ENCODE measurements at places on chromosomes 11 and 22.

- DNase-seq = peak; percentile 73
Measured at GRCh38 chr11:114821621-114822412, 143.5 kb downstream of the NXPE2 start.

- DNase-seq = no peak
Measured at GRCh38 chr11:10307022-10307399, 2.1 kb downstream of the ADM start.

DNA sequence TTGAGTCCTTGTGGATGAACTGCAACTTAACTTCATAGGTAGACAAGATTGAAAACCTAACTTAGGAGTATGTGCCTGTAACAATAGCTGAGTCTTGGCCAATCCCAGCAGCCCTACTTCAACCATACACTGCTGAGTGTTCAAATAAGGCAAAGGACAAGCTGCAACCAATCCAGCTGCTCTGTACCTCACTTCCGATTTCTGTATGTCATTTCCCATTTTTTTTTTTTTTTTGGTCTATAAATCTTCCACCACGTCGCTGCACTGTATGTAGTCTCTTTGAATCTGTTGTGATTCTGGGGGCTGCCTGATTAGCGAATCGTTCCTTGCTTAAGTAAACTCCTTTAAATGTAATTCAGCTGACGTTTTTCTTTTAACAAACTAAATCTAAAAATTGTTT is 35.4 kb upstream of the FLI1 start:
- DNase-seq = no peak

DNA sequence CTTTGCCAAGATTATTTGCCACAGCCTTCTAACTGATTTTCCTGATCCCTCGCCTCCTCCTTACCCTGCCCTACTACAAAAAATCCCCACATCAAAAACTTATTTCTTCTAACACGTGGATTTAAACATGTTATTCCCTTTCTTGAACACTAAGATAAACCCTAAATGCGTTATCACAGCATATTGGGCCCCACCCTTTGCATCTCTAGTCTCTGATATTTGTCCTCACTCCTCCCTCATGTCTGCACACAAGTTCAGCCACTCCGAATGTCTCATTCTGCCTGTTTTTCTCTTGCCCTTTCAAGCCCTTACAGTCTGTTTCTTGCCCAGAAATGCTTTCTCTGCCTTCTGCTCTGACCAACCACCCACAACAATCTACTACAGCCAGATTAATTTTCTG is 10.6 kb upstream of the ACER3 start:
- DNase-seq = no peak

- no peak for DNase-seq
Measured at GRCh38 chr22:48880749-48881148, 946.9 kb downstream of the BRD1 start.

- DNase-seq = no peak
Measured at GRCh38 chr11:10762185-10762584, 11.1 kb downstream of the CTR9 start.

DNA sequence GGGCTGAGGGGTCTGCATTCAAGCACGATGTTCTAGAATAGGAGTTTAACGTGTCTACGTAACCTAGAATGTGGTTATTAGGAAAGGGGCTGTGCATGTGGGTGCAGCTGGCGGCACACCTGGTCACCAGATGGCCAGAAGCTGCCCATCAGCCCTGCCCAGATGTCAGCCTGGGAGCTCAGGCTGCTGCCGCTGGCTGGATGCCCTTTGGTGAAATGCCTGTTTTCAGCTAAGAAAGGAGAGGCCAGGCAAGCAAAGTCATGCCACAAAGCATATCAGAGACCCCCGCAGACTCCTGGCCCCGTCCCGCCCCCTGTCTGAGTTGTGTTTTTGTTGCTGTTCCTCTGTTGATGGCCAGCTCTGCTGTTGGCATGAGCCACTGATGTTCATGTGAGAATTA is 11.3 kb upstream of the ADORA2A start:
- DNase-seq = no peak

GRCh38 chr11:46951864-46952263 is 15.3 kb downstream of the CSTPP1 start:
- no peak for DNase-seq

DNA sequence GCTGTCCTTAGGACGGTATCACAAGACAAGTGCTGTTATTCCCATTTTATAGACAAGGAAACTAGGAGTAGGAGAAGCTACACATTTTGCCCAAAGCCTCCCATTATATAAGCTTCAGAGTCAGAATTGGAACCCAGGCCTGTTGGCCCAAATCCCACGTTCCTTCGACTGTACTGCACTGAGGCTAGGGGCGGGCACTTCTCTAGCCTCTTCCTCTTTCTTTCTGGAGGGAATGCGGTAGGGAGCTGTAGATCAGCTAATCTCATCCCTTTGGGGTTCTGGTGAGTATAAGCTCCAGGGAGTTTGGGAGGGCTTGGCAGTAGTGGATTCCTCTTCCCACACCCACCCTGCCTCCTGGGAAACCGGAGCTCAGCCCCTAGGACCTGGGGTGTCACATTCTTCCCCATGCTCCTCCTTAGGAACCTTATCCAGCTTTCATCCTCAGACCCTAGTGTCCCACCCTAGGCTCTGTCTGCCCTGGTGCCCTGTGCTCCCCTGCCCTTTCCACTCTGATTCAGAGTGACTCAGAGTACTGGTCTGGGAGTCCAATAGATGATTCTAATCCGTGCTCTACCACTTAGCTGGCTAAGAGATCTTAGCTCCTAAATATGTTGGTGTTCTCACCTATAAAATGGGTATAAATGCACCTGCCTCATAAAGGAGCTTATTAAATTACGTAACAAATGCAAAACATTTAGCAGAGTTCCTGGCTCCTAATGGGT is 29.3 kb downstream of the PHLDB1 start:
- DNase-seq = no peak

GRCh38 chr11:102868339-102868738 is 6.4 kb downstream of the MMP12 start:
- DNase-seq = no peak

DNA sequence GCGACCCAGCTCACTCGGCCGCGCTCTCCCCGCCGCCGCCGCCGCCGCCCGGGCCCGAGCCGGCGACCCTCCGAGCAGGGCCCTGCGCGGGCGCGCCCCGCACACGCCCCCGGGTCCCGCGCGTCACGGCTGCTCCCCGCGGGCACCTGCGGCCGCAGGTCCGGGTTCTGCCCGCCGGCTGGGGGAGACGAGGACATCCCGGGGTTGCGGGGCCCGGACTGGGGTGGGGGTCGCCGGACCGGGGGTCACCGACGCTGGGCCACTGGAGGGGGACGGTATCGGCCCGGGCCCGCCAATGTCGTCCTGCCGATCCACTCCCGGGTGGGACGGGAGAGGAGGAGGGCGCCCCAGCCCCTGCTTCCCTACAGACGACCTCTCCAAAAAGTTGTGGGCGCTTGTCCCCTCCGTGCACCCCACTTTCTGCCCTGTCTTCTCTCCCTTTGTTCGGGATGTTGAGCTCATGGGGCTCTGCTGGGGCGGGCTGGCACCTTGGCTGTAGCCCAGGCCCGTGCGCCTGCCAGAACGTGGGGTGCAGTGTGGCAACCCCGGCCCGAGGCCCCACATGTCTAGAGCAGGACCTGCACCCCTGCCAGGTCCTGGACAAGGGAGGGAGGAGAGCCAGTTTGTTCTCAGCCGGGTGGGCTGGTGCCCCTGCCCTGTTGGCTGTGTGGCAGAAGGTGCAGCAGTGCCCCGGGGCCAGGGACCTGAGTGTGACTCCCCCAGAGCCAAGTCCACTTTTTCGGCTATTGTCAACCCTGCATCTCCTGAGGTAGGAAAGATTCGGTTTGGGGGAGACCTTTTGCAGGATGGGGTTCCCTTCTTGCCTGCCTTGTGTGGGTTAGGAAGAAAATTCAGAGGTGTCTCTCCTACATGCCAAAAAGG is 40.2 kb upstream of the CELSR1 start:
- peak; percentile 33 for DNase-seq

GRCh38 chr11:62324731-62325556 is 12.3 kb upstream of the ASRGL1 start:
- peak; percentile 50 for DNase-seq

DNA sequence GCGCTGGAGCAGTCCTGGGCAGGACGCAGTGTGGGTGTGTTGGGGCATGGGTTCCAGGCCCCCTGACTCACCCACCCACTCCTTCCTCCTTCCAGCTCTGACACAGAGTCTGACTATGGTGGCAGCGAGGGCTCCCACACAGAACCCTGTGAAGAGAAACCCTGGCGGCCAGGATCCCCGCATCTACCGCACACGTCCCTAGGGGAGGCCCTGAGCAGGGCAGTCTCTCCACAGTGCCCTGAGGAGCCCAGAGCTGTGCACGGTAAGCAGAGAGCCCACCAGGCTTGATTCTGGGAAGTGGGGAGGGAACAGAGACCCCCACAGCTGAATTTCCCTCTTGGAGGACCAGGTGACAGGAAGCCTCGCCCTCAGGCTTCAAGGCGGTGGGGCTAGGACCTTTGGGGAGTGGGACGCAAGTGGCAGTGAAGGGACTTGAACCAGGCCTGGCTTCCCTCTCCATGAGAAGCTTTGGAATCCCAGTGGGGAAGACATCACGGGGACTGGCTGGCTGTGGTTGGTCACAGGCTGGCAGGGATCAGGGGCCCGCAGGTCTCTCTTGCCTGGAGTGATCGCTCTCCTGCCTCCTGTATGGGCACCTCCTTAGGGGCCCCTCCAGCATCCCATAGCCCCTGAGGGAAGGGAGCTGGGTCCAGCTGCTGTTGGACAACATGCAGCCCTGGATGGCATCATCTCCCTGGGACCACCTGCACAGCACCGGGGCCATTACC is 96.4 kb upstream of the PARVA start:
- DNase-seq = no peak

DNA sequence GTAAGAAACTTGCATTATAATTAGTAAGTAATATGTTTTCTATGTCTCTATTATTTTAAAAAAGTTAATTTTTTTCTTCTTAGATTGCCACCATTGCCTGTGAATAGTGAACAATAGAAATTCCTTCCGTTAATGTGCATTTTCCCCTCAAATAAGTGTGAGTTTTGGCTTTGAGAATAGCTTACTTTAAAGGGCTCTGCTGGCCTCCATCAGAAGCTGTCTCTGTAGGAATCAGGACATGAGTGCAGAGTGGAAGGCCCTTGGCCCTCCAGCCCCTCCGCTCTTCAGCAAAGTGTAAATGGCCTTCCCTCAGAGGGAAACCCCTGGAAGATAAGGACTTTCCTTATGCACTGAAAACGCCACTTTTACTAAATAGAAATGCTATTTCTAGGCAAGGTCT is 24.1 kb upstream of the ADORA2A start:
- DNase-seq = no peak

DNA sequence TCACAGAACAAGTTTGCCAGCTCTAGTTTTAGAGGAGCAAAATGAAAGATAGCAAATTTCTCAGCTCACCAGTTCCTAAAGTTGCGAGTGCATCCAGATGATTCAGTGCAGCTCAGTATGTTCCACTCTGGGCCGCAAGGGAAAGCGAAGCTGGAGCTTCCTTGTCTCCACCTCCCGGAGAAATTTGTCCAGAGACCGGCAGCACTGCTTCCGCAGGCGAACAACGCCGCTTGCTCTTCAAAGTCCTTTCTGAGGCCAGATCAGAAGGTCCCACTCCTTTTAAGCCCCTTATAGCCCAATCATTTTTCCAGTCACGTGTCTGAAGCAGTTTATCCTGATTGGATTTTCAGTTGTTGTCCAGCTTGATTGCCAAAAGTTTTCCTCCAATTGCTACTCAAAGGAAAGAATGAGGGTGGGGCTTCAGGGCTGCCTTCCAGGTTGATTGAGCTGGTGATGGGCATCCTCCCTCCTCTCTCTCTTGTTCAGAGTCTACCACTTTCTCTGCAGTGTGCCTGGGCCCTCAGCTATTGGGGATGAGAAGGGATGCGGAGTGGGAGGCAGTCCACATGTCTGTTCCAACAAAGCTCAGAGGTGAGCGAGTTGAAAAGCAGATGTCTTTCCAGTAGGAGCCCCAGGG is at the start of gene ZNF280A:
TSS of gene ZNF280A (minus strand) at position 251 of the 637 bp plus-strand sequence. CDS start 4,640 bp downstream, outside the sequence.
- DNase-seq = peak; percentile 19

GRCh38 chr11:69378303-69379141 is 84.6 kb downstream of the MYEOV start:
- DNase-seq = no peak

DNA sequence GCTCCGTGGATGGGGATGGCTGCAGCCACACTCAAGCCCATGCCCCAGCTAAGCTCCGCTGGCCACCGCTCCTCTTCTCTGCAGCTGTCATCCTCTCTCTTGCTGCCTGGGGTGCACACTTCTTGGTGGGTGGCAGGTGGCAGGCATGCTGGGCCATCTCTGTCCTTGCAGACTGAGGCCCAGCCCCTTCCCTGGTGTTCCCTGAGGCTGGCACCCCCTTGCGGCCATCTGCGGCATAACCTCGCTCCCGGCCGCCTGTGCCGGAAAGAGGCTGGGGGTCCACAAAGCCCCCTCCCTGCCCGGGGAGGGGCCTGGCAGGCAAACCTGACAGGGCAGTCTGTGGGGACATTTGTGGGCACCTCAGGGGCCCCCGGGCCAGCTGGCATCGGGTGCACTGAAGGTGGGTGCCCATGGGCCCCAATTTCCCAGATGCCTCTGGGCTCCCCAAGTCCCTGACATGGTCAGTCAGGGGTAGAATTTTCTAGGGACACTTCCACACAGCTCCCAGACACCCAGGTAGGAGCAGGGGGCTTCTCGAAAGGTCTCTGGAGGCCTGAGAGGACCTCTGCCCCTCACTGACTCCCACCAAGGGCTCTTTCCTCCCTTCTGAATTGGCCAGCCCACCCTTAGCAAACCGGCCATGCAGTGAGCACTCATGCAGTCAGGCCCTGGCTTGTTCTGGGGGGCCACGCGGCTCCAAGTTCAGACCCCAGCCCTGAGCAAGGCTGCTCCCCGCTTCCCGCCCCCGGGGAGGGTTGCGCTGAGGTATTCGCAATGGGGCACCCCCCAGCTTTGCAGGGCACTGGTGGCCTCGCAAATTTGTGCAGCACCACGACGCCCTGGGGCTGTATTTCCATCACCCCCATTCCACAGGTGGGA is 23.5 kb upstream of the TH start:
- DNase-seq = peak; percentile 65

GRCh38 chr11:120151536-120151935 is 13.6 kb upstream of the TRIM29 start:
- DNase-seq = no peak

GRCh38 chr11:124756033-124756752 is 4.1 kb upstream of the VSIG2 start:
- no peak for DNase-seq

DNA sequence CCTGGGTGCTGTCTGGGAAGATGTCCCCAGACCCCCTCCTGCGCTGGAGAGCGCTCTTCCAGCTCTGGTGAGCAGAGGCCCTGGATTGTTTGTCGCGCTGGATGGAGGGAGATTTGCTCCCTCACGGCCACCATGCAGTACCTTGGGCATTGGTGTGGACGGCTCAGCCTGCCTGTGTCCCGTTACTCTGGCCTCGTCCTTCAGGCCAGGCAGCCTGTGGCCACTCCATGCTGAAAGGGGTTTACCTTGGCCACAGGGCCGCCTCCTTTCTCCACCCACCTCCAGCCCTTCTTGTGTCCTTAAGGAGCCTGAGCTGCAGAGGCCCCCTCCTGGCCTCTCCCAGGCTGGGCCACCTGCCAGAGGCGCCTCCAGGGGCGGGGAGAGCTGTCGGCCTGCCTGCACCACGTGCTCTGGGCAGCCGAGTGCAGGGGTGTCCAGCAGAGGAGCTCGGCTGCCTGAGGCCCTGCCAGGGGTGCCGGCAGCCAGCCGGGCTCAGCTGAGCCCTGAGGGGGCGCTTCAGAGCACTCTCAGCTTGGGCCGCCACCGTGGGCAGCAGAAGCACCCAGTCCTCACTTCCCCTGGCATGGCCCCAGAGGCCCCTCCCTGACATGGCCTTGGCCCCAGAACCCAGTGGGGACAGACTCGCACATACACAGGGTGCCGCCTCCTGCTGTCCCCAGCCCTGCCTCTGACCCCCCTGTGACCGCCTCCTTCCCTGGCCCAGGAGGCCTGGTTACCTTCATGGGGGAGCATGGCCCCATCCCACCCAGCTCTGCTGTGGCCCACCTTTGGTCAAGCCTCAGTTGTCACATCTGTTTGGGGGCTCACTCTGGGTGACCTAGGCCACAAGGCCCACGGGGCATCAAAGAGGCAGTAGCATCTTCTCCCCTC is 3.4 kb downstream of the CCND1 start:
- peak; percentile 89 for DNase-seq

All from hepatocyte (in vitro differentiated cells).